ENCODE measurements at places on chromosomes 12 and 14.

DNA sequence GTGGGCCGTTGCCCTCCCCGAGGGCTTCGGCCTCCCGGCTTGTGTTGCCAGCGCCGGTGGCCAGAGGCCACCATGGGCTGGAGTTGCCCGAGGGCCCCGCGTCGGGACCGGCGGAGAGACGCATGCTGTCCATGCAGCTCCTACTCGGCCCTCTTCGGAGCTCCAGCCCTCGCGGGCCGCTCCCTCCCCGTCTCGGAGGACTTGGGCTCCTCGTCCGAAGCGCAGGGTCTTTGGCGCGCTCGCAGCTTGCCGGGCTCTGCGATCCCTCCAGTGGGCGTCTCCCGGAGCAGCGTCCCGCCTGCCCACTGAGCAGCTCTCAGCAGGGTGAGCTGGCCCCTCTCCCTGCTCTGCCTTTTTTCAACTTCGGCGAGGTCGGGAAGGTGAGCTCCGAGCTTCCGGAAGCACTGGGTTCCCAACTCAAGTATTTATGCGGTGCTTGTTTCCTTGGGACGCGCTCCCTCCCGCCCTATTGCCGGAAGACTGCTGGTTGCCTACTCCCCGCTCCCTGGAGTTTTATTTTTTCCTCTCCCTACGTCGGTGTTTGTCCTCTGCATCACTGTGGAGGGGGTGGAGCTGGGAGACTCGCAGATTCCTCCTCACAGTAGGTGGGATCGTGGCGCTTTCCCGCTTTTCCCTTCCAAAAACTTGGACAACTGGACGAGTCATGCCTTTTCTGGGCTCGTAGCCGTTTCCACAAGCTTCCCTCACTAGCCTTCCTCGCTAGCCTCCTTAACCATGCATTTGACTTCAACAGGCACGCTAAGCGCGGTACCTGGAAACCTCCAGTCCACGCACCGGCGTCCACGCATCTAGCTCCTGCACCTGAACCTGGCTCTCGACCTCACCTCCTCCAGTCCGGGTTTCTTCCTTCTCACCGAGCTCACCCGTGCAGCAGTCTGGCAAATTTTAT lies at the start of gene AVPR1A:
AVPR1A (minus strand) TSS at position 489 of the 910 bp plus-strand sequence; CDS start at position 124, 365 bp downstream.
- no peak for DNase-seq

DNA sequence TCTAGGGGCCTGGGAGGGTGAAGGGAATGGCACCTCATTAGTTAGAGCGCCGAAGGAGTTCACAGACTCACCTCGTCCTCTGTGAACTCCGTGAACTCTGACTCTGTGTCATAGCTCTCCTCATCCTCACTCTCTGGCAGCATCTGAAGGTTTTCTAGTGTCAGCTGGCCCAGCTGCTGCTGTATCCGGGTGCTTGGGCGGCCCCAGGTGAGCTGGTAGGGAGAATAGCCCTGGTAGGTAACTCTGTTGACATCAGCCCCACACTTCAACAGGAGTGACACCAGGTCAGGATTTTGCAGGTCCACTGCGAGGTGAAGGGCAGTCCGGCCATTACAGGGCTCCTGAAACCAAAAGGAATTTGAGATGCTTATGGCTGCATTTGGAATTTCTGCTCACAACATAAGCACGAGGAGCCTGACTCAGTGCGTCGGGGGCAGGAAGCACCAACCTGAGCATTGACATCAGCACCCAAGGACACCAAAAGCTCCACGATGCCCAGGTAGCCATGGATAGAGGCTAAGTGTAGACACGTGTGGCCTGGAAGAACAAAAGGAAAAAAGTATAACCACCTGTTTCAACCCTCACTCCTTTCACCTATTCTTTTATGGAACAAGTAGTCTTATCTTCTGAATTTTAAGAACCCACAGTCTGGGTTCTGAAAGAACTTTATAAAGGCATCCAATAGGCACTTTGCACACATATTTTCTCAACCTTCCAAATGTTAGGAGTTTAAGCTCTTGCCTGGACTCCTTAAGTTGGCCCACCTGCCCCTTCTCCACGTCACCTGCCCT lies 2.0 kb downstream of the NFKBIA start:
- peak; percentile 56 for DNase-seq

GRCh38 chr14:96038920-96039632 lies at the start of gene C14orf132:
Gene C14orf132, plus strand, starts transcription at chr14:96039362. Its CDS starts 139 bp downstream, at chr14:96039501.
- DNase-seq: peak; percentile 48

DNA sequence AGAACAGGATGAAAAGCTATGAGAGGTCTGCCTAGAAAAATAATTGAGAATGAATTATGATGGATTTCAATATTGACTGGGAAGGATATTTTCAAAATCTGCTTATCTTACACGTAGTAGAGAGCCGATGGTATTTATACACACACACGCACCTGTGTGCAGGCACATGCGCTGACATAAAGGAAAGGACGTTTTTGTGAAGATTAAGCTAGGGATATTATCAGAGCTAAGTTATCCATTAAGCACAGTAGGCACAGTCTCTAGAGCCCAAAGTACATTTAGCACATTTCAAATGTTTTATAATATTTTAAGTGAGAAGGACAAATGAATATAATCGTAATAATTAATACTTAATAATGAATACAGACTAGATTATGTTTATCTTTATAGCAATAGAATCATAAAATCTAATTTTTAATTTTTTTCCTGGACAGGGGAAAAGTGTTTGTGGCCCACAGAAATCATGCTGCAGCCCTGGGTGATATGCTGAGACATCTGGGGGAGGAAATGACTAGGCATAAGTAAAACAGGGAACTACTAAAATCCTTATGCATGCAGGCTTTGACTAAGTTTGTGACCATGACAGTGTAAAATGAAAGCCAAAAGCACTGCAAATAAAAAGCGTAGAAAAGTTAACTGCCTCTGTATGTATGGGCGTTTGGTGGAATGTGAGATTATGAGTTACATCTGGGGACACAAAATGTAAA lies 146.1 kb downstream of the KITLG start:
- DNase-seq: peak; percentile 74

- peak; percentile 80 for DNase-seq
Observed at GRCh38 chr14:61025251-61026223, 44.5 kb downstream of the SLC38A6 start.

GRCh38 chr12:54616933-54617680 lies 17.6 kb downstream of the LACRT start:
- no peak for DNase-seq

DNA sequence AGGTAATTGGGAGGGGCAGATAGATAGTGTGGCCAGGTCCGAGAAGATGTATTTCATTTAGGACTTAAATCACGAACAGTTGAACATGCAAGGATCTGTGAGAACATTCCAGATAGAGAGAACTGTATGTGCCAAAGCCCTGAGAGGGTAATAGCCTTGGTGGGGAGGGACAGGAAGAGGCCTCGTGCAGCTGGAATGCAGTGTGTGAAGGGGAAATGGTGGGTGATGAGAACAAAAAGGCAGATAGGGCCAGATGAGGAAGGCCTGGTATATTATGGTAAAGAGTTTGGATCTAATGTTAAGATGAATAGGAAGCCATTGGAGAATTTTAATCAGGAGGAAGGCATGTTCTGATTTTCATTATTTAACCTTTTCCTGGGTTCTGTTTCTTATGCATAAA lies 136.3 kb downstream of the TPH2 start:
- DNase-seq: no peak
